ENCODE measurements at places on chromosomes 5 and 9.

DNA sequence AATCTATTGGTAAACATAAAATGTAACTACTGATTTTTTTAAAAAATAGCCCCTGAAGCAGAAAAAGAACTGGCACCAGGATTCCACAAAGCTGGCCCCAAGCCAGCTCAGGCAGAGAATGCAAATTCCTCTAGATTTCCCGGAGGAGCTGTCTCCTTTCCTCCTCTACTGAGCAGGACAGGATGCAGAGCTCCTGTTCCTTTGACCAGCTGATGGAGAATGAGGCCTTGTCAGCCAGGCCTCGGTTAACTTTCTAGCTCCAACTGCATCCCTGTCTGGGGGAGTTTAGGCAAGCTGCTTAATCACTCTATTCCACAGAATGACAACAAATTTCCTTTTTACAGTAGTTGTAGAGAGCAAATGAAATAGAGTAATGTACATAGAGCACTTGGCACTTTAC is 155.5 kb downstream of the GNAQ start:
- DNase-seq = no peak

- no peak for DNase-seq
Observed at GRCh38 chr9:37798677-37799076, 1.9 kb upstream of the DCAF10 start.

GRCh38 chr5:63306909-63307308 is 655.3 kb downstream of the HTR1A start:
- DNase-seq = no peak

DNA sequence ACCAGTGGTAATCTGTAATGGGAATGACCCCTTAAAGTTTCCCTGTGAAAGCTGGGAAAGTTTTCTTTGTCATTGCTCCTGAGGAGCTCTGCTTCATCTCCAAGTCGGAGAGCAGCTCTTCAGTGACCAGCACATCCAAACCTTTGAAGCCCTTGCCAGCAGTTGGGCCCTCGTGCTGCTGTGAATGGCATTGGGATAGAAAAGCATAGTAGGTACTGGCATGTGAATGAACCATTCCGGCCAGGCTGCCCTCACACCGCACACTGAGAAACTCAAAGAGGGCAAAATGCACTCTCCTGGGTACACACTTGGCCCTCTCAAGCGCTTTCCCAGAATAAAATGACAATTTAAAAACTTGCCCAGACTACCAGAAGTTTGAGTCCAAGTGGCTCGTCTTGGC is 1135.0 kb upstream of the WWC1 start:
- DNase-seq = no peak

Measured in lower leg skin (tissue), 4 donors.